ENCODE measurements at places on chromosomes 4 and X.
A peak's percentile ranks its signal among the peaks of the same experiment; 100 is the strongest.

GRCh38 chr4:23981328-23981727 is 91.5 kb upstream of the PPARGC1A start:
- DNase-seq: no peak

DNA sequence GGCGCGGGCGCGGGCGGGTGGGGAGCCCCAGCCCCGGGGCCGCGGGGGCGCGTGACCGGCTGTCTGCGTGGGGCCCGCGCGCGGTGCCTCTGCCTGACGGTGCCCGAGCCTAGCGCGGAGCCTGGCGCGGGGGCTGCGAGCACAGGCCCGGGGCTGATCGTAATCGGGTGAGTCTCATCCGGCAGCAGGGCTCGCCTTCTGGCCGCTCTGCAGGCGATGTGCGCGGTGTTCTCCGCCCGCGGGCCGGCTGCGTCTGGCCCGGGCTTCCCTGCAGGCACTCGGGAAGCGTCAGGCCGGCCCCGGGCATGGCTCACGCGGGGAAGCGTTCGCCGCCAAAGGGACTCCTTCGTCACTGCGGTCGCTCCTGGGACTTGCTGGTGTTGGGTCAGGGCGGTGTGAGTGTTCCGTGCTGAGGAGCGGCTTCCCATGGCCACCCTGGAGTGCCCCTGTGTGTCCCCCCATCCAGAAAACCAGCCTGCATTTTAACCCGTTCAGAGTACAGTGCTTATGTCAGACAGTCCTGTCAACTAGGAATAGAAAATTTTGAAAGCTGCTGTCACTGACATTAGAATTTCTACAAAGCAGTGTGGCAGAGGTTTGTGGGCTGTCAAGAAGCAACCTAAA is 40.6 kb downstream of the FAM149A start:
- no peak for DNase-seq

GRCh38 chrX:103153661-103154060 is 60.7 kb upstream of the NXF3 start:
- DNase-seq: no peak

DNA sequence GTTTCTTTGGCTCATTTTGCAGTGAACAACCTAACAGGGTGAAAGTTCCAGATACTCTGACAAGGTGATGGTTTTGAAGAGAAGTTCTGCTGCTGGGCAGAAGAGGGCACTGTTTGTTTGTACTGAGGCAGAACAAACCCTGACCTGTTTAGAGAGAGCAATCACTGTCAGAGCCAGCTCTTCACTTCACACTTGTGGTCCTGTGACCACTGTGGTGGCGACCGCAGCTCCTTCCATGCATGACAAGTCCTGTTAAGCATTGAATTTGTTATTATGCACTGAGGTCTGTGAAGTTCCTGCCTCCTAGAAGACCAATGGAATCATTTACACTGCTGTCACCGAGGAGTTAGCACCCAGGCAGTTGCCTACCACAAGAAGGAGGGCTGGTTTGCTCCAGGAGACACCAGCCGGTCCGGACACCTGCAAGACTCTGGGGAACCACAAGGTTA is 86.6 kb downstream of the ZNF330 start:
- DNase-seq: peak; percentile 30

- no peak for DNase-seq
These were observed 37.3 kb upstream of the SPANXN2 start for GRCh38 chrX:143757887-143758286.

DNA sequence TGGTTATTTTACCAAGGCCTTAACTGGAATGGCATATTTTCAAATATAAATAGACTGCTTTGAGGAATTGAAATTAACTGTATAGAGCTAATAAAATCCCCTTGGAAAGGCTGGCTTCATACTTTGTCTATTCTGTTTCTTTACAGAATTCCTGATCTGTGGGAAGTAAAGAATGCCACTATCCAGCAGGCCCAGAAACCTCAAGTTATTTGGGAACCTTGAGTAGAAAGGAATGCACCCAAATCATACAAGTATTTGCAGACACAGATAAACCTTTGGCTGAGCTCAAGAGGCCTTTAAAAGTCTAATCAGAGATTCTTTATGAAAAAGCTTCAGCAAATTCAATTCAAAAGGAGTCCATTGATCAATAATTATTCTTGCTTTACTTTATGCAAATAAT is 975.7 kb upstream of the PABPC4L start:
- DNase-seq: no peak

DNA sequence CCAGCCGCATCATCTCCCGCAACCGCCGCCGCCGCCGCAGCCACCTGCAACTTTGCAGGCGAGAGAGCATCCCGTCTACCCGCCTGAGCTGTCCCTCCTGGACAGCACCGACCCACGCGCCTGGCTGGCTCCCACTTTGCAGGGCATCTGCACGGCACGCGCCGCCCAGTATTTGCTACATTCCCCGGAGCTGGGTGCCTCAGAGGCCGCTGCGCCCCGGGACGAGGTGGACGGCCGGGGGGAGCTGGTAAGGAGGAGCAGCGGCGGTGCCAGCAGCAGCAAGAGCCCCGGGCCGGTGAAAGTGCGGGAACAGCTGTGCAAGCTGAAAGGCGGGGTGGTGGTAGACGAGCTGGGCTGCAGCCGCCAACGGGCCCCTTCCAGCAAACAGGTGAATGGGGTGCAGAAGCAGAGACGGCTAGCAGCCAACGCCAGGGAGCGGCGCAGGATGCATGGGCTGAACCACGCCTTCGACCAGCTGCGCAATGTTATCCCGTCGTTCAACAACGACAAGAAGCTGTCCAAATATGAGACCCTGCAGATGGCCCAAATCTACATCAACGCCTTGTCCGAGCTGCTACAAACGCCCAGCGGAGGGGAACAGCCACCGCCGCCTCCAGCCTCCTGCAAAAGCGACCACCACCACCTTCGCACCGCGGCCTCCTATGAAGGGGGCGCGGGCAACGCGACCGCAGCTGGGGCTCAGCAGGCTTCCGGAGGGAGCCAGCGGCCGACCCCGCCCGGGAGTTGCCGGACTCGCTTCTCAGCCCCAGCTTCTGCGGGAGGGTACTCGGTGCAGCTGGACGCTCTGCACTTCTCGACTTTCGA is 654 bp downstream of the ATOH1 start:
- no peak for DNase-seq

- no peak for DNase-seq
These were observed 30.6 kb downstream of the THAP9 start for GRCh38 chr4:82930848-82931755.

DNA sequence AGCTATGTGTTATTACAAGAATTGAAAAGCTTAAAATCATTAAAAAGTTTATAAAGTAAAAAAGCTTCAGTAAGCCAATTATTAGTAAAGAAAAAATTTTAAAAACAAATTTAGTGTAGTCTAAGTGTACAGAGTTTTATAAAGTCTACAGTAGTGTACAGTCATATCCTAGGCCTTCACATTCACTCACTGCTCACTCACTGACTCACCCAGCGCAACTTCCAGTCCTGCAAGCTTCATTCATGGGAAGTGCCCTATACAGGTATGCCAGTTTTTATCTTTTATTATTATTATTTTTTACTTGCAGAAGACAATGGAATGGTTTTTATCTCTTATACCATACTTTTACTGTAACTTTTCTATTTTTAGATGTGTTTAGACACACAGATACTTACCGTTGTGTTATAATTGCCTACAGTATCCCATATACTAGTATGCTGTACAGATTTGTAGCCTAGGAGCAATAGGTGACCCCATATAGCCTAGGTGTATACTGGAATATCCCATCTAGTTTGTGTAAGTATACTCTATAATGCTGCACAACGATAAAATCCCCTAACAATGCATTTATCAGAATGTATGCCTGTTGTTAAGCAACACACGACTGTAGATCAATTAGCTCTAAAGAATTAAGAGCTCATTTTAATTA is 230.7 kb downstream of the DCLK2 start:
- DNase-seq: no peak

GRCh38 chr4:36133086-36133485 is 111.2 kb downstream of the ARAP2 start:
- no peak for DNase-seq

DNA sequence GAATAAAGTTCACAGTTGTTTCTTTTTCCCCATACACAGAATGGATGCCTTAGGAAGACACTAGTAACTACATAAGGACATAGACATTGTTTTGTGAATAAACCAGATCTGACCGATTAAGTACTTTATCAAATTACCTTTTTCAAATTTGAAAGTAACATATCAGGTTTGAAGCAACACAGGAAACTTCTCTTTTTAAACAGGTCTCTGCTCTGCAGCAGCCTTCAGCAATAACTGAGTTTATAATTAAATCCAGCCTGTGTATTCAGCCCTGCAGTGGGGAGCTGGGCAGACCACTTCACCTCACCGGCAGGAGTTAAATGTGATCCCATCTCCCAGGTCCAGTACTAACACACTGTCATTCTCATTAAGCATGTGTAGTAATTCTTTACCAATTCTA is 68.3 kb upstream of the ATOH1 start:
- no peak for DNase-seq

GRCh38 chr4:19254486-19254885 is 997.2 kb upstream of the SLIT2 start:
- no peak for DNase-seq

- no peak for DNase-seq
These were observed 83.4 kb downstream of the UCHL1 start for GRCh38 chr4:41339812-41340809.

DNA sequence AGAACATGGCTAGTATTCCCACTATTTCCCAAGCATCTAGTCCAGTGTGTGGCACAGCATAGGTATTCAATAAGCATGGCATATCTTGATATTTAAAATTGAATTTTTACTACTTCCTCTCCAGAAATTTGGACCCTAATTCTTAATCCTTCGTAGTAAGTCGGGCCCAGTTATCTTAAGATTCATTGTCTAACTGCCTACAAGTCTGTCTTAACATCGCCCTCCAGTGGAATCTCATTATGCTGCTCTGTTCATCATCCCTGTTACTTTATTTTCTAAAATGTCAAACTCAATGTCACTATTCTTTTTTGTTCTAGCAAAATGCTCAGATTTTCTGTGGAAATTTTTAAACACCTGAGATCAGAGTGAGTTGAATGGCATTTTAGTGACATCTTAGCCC is 606.2 kb downstream of the KLHL13 start:
- DNase-seq: no peak

GRCh38 chr4:188955066-188955465 is 815.8 kb downstream of the TRIML1 start:
- DNase-seq: no peak

GRCh38 chr4:26031704-26032103 is 117.7 kb downstream of the SMIM20 start:
- DNase-seq: no peak

DNA sequence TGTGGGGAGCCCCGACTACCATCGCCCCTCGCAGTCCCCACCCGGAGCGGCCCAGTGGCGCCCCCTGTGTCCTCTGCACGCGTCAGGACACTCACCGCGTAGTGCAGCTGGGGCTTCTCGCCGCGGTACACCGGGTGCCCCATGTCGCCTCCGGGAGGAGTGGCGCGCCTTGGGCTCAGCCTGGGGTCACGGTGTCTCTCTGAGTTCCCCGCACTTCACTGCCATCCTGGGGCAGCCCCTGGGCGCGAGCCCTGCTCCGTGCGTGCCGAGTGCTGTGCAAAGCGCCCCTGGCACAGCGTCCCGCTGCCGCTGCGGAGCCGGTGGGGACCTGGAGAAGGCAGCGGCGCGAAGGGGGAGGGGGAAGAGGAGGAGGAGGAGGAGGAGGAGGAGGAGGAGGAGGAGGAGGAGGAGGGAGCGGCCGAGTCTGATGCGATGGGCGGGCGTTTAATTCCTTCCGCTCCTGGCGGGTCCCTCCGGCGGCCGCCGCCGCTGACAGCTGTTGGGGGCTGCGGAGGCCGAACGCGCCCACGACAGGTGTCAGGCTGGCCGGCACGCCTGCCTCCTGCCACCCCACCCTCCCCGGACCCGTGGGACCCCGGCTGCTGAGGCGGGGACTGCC is 134.3 kb downstream of the AMELX start:
- DNase-seq: peak; percentile 13

GRCh38 chr4:3294401-3295241 is 1.8 kb downstream of the RGS12 start:
- no peak for DNase-seq

- DNase-seq: no peak
These were observed 141.1 kb downstream of the MSL3 start for GRCh38 chrX:11899091-11899490.

- DNase-seq: no peak
These were observed 9.2 kb downstream of the PWWP3B start for GRCh38 chrX:106177106-106177981.

- DNase-seq: no peak
These were observed 949.5 kb upstream of the ADGRL3 start for GRCh38 chr4:60250657-60251056.

DNA sequence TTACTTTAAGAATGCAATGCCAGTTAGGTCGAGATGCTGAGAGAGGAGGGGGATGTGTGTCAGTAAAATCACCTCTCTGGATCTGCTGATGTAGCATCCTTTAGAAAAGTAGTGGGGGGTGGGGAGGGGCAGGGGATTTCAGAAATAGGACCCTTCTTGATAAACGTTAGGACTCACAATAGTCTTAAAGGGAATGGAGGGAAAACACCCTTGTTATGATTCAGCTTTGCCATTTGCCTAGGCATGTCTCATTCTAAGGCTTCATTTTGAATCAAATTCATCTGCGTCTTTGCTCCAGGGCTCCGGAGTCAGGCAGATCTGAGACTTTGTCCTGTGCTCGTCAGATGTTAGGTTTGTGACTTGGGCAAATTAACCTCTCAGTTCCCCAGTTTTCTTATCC is 879 bp downstream of the SH2D1A start:
- no peak for DNase-seq

- no peak for DNase-seq
These were observed 41.4 kb upstream of the MSANTD1 start for GRCh38 chr4:3207531-3208037.

DNA sequence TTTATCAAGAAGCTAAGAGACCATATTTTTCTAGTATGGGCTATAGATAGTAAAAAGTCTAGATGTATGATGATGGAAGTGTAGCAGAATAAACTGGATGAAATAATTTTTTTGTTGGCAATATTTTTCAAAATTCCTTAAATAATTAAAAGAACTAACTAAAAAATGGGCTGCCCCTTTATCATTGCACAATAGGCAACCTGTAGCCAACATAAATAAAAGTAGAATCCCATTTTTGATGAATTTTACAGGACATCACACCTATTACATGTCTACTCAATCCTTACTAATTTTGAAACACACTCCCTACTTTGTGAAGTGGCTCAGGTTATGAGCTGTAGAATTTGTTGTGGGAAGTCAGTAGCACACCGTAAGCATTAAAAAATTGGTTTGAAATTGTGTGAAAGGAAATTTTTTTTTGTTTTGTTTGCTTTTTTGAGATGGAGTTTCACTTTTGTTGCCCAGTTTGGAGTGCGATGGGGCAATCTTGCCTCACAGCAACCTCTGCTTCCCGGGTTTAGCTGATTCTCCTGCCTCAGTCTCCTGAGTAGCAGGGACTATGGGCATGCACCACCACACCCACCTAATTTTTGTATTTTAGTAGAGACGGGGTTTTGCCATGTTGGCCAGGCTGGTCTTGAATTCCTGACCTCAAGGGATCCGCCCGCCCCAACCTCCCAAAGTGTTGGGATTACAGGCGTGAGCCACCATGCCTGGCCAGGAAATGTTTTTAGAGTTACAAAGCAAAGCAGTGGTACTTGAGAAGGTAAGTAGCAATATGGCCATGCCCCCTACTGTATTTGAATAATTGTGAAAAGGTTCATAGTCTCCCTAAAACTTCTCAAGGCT is 8.9 kb upstream of the RUFY3 start:
- no peak for DNase-seq

GRCh38 chr4:182175788-182176519 is 67.2 kb upstream of the TENM3 start:
- no peak for DNase-seq
